ENCODE measurements at places on chromosomes 3 and 15.

- DNase-seq, result no peak
Measured at GRCh38 chr3:194267744-194268653, 83.1 kb downstream of the CPN2 start.

GRCh38 chr3:124299831-124300230 lies 307.9 kb upstream of the ROPN1 start:
- DNase-seq, result no peak

- DNase-seq, result no peak
Measured at GRCh38 chr3:30114918-30115317, 491.5 kb upstream of the TGFBR2 start.

DNA sequence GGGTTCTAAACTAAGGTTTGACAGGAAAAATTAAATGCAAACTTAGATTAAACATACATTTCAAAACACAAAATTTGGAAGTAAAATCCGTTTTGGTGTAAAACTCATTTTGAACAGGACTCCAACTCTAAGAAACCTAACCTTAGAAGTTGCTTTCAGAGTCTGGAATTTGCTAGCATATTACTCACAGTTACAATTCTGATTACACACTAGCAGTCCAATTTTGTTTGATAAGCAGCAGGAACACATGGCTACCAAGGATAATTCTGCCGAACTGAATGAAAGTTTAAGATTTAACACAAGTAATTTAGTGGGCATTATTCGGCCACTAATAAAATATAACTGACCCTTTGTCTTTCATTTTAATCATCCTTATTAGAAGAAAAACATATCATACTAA lies 49.6 kb downstream of the FRMD5 start:
- DNase-seq, result no peak

DNA sequence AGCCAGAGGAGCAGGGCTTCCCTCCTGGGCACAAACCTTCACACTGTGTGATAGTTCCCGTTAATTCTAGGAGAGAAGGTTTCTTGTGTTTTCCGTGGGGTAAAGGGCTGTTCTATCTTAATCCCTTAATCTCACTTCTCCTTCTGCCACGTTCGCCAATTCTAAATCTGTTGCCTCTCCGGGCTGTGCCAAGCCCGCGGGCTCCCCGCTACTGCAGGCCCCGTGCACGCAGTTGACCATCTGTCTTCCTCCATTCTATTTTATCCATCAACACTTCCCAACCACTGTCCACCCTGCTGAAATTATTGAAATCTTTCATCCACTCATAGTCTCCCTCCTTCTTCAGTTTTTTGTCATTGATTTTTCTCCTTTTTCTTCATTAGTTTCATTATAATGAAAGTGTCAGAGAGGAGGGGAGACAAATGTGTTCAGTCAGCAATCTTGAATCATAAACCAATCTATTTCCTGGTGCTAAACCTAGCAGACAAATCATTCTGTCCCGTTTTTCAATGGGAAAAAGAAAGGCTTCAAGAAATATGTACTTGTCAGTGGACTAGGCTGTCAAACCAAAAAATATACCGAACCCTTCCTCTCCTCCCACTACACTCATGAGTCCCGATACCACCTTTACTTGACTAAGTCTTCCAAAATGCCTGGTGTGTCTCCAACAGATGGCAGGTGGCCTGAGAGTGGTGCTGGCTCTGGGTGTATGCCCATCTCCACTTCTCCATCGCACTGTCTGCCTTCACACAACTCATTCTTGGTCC lies 39.6 kb downstream of the SLCO2A1 start:
- DNase-seq, result no peak

Data from neural progenitor cell (in vitro differentiated cells).